ENCODE measurements at places on chromosomes 2 and 18.
A peak's percentile ranks its signal among the peaks of the same experiment; 100 is the strongest.

DNA sequence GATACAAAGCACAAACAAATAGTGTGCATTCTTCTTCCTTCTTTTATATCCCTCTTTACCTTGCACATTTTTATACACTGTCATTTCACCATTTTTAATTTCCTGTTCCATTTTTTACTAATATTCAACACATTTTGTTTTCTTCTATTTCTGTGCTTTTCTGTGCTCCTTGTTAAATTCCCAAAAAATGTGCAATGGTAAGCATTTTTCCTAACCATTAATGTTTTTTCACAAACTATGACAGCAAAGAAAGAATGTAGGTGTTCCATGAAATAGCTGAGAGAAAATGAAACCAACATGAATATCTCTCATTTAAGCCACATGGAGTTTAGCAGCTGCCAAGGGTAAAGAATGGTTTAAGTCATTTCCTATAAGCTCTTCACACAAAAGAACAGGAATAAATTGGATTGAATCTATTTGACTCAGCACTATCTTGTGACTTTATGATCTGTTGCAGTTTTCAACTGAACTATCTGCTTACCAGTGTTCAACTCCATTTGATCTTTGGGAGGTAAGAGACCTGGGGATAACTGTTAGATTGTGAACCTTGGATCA lies 145.7 kb upstream of the CDH19 start:
- no peak for DNase-seq

DNA sequence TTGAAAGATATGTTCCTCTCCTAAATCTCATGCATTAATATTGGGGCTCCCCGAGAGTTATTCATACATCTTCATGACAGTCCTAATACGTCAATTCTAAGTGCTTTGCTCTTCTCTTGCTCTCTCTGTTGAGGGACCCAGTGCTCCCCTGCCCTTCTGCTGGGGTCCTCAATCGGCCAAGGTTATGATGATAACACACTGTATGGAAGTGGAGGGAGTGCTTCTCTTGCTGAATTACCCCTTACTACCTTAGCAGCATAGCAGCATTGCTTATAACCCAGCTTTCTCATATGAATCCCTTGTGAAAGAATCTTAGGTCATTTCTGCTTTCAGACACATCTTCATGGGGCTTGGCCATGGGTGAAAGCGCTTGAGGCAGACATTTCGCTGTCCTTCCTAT lies 43.2 kb downstream of the ITPRID2 start:
- DNase-seq = no peak

- peak; percentile 81 for DNase-seq
Observed at GRCh38 chr18:9017167-9017904, 85.2 kb upstream of the NDUFV2 start.

- no peak for DNase-seq
Observed at GRCh38 chr2:16201848-16202247, 261.5 kb downstream of the MYCN start.

DNA sequence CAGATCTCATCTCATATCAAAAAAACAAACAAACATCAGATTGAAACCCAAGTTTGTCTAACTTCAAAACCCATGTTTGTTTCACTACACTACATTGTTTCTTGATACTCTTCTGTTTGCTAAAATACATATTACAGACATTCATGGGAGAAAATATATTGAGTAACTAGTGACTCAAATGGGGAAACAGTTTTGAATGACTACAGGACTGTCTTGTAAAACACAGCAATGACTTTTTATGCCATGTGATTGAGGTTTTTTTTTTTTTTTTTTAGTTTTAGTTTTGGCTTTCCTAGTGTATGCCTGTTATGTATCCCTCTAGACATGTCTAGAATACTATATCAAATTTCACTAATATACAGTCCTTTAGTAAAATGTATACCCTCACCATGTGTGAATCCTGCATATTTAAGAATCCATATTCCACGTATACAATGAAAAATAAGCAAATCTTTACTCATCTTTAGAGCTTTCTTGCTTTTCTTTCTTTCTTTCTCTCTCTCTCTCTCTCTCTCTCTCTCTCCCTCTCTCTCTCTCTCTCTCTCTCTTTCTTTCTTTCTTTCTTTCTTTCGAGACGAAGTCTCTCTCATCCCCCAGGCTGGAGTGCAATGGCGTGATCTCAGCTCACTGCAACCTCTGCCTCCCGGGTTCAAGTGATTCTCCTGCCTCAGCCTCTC lies 46.6 kb upstream of the SERTAD2 start:
- DNase-seq = no peak

DNA sequence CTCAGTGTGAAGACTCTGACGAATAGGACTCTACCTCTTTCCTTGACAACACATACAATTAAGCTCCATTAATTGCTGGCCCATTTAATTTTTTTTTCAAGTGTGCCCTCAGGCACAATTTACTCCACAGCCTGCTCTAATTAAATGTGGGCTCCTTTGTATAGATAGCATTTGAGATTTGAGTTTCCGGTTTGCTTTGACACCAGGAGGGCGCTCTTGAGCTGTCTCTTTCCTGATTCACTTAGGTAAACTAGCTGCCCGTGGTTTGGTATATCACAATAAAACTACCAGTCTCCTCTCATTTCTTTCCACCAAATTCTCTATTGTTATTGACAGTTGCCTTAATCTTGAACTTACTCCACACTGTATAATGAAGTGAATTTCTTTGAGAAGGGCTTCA lies 666.0 kb downstream of the DSC3 start:
- DNase-seq = no peak

- no peak for DNase-seq
Observed at GRCh38 chr18:3139406-3139805, 80.4 kb downstream of the MYOM1 start.

DNA sequence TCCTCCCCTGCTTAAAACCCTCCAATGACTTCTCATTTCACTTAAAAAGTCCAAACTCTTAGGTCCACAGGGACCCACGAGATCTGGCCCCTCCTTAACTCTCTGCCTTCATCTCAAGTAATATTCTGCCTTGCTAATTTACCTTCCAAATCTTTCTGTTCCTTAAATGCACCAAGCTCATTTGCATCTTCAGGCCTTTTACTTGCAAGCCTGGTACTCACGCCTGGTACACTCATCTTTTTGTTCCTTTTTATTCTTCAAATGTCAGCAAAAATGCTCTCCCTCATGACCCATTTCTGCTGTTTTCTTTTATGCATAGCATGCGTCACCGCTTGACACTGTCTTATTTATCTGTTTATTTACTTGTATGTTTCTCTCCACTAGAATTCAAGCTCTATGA lies 2.7 kb upstream of the WIPF1 start:
- DNase-seq = no peak

DNA sequence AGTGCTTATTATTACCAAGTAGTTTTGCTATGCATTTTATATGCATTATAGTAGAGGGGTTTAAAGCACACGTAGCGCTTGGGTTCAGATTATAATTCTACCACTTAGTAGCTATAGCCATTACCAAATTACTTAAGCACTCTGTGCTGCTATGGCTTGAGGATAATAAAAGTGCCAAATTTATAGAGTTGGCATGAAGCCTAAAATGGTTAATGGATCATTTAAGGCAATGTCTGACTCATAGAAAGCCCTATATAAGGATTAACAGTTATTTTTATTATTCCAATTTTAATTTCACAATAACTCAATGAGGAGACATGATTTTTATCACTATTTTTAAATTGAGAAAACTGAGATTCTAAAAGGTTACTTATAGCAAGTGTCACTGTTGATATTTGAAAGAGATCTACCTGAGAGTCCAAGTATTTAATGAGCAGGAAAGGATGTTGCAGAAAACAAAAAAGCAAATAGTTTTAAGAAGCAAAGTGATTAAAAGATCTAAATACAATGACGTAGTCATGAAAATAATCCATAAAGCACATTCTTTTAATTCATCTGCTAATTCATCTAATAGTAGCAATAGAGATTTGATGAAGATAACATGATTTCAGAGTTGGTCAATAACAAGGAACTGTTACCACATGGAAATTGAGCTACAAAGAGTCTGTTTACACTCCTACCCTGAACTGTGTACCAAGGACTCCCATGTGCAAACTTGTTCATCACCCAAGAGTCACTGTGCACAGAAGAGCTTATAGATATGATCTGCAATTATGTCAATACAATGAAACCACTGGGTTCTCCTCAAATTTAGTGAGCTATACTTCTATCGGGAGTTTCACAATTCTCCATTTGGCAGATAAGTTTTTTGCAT lies 78.8 kb upstream of the DTNA start:
- DNase-seq = no peak

DNA sequence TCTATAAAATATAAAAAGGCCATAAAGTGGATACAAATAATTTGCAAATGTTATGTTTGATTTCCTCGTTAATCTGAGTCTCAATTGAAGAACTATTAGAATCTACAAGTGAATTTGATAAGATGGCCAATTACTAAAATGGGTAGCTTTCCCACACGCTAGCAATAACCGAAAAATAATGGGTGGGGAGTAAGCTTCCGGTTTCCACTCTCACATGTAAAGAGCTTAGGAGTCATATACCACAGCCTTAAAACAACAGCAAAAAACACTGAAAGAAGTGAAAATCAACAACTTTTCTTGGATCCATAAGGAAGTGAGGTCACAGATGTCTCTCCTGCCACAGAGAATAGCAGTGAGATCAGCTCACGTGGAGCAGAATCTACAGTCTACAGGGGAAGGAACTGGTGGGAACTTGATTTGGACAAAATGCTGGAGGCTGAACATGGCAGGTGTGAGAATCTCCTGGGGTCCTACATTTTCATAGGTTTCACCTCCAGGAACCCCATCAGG lies 18.6 kb downstream of the THAP4 start:
- no peak for DNase-seq

GRCh38 chr2:118183381-118183780 lies 95.1 kb downstream of the INSIG2 start:
- DNase-seq = no peak

DNA sequence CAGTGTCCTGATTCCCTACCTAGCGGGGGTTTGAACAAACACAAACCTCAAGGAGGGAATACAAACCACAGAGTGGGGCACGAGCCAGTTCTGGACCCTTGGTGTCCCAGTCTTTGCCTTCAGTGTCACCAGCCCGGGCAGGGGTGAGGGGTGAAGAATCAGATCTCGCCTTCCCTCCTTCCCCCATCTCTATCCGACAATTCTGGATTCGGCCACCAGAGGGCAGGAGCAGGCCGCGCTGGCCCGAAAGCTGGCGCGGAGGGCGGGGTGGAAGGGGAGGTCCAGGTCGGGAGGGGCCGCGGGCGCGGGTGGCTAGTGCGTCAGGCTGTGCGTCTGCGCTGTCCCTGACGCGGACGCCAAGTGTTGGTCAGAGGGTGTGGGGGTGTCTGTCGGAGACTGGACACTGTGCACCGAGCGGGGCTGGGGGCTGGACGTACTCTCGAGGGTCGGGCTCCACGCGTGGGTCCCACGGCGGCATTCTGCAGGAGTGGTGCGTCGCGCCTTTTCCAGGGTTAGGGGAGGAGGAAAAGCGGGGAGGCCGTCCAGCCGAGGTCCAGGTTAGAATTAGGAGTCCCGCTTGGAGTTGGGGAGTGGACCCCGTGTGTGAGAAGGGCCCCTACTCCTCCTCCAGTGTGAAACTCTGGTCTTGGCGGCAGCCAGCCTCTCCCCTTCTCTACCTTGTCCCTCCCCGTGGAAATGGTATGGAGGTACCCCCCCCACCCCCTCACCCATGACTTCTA lies 2.9 kb upstream of the CRYBA2 start:
- DNase-seq = peak; percentile 87

- no peak for DNase-seq
Observed at GRCh38 chr2:98027538-98027937, 31.8 kb upstream of the TMEM131 start.

GRCh38 chr18:47968006-47968676 lies 37.7 kb upstream of the SMAD2 start:
- DNase-seq = no peak

DNA sequence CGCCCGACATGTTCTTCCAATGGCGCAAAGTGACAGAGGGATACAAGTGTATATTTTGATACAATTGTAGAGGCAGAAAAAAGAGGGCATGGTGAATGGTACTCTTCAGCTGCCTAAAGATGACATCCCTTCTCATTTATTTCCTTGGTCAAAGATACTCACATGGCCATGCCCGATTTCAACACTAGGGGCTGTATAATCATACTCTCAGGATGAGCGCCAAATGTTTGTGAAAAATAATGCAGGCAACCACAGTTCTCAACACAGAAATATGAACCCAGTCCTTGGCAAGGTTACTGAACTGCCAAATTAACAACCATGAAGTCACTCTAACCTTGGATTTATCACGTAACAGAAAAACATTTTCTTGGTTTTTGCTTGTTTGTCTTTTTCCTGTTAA lies 204.4 kb downstream of the CCDC102B start:
- no peak for DNase-seq

- DNase-seq = no peak
Observed at GRCh38 chr2:178315488-178315948, 121.2 kb downstream of the OSBPL6 start.

DNA sequence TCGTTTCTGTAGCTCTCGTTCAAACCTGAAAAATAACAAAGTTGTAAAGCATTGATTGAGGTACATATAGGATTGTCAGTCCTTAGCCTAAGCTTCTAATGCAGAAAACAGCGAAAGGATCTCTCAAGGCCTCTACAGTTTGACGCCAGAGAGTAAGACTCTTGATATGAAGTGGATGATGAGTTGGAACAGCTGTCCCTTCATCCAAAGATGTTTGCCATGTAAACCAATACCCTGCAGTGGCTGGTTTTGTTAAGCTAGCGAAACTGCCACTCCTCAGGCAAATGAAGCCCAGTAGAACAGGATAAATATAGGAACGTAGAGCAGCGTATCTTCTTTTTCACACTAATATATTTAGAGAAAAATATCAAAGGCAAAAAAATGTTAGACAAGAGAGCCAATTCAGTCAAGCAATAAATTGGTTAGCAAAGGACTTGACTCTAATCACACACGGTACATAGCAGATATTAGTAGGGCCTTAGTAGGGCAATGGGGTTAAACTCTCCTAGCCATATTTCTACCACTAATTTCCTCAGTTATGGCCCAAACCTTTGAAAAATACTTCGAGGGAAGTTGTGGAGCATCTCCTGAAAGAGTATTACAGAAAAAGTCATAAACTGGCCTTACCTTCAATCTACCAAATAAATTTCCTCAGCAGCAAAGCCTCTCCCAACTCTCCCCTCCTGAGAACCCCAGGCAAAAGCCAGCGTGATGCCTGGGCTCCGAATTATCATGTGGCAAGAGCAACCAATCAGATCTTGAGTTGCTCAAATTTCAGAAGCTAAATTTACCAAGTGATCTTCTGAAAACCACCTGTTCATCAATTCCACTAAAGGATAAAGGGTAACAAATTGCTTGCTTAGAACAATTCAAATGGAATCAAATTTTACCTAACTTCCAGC lies at the start of gene NEB:
Gene NEB, minus strand, starts transcription at position 706 of the 902 bp plus-strand sequence. CDS start 1,320 bp downstream, outside the sequence.
- DNase-seq = no peak
